ENCODE measurements at places on chromosomes 1 and 21.

DNA sequence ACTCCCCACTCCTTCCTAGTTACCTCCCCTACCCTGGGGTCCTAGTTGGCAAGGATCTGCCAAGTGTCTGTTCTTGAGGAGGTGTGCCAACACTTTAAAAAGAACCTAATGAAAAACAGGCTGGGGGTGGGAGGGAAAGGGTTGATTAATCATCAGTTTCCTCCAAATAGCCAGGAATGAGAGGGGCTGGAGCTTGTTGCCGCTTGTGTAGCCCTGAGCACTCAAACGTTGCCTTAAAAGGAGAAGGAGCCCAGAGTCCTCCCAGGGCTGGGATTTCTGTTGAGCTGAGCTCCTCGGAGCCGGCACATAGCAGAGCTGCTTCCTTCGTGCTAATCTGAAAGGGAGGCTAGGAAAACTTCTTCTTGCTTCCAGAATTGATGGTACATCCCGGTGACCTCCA lies 15.9 kb downstream of the SHISA4 start:
- no peak for DNase-seq

DNA sequence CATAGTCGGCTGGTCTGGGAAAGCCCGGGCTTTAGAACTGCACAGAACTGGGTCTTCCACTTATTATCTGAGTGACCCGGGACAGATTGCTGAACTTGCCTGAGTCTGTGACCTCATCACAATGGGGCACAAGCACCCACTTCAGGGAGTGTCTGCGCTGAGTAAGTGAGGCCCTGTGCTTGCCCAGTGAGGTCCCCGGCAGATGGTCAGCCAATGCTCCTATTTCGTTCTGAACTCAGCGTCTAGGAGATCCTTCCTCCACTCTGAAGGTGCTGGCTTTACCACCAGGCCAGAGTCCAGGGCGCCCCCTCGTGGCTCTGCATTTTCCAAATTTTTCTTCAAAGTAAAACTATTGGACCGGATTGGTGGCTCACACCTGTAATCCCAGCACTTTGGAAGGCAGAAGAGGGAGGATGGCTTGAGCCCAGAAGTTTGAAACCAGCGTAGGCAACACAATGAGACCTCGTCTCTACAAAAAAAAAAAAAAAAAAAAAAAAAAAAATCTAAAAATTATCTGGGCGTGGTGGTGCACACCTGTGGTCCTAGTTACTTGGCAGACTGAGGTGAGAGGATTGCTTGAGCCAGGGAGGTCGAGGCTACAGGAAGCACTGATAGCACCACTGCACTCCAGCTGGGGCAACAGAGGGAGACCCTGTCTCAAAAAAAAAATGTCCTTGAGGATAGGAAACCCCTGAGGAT lies 61.7 kb downstream of the FCRL5 start:
- DNase-seq, result peak; percentile 56

- DNase-seq, result no peak
These were observed 22.1 kb downstream of the CRYAA start for GRCh38 chr21:43190951-43191350.

GRCh38 chr21:41634858-41635257 lies 126.9 kb upstream of the TMPRSS2 start:
- no peak for DNase-seq

DNA sequence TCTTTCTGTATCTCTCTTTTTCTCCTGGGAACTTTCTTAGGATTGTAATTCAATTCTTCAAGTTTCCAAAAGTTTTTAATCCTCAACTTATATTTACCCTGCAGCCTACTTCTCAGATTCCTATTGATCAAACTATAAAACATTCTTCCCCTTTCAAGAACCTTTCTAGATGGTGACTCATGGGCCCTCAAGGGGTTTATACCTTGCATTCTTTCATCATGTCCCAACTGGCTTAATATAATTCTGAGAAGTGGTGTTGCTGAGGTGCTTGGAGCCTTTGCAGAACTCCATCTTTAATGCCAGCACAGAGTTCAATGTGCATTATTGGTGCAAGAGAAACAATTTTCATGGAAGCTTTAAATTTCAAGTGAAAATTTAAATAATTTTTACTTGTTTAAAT lies 273.4 kb downstream of the VAV3 start:
- no peak for DNase-seq

GRCh38 chr1:13775916-13776315 lies 75.9 kb downstream of the PRDM2 start:
- no peak for DNase-seq

GRCh38 chr1:226410958-226411357 lies 3.1 kb upstream of the PARP1 start:
- DNase-seq, result no peak

GRCh38 chr1:62066713-62067112 lies 127.9 kb upstream of the L1TD1 start:
- DNase-seq, result no peak

- DNase-seq, result no peak
These were observed 37.1 kb downstream of the PIK3CD start for GRCh38 chr1:9688599-9688998.

DNA sequence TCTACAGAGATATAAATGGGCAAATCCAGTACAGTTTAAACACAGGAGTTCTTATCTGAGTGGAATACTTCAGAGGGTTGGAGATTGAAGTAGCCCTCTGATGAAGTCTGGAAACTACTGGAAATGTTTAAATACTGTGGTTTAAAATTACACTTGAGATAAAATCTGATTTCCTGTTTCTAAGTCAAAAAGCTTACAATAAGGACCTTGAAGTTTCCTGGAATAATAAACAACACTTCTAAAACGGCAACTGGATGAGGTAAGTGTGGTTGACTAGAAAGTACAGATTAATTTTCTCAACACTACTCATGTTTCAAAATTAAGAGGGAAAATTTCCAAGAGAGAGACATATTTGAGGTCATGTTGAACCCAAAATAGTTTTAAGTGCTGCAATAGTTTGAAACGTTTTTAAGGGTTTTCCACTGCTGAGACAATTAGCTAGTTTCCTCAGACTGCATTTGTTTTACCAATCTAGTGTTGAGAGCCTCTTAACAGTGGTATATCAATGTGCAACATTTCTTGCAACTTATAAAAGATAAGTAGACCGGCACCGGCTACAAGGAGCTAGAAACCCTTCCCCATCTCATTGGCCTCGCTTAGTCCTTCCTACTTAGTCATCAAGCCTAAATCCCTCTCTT lies 27.4 kb downstream of the KCNA3 start:
- no peak for DNase-seq

GRCh38 chr1:25137521-25138395 lies 94.5 kb downstream of the SYF2 start:
- DNase-seq, result peak; percentile 55

- no peak for DNase-seq
These were observed 6.8 kb upstream of the C1orf210 start for GRCh38 chr1:43292216-43292615.

- DNase-seq, result no peak
These were observed 619 bp upstream of the IGFN1 start for GRCh38 chr1:201190005-201190404.

DNA sequence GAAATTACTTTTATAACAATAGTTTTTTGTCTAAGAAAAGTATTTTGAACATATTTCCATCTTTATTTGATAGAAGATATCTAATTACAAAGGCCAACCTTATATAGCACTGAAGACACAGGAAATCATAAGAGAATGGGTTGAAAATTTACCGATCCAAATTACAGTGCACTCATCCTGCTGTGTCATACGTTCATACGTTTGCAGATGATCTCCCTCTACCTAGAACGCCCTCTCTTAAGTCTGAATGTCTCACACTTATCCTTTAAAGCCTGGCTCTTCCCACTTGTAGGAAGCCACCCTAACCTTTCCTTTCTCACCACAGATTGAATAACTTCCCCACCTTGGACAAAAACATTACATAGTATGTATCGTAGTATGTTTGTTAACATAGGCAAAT lies 9.3 kb downstream of the ASH1L start:
- no peak for DNase-seq

DNA sequence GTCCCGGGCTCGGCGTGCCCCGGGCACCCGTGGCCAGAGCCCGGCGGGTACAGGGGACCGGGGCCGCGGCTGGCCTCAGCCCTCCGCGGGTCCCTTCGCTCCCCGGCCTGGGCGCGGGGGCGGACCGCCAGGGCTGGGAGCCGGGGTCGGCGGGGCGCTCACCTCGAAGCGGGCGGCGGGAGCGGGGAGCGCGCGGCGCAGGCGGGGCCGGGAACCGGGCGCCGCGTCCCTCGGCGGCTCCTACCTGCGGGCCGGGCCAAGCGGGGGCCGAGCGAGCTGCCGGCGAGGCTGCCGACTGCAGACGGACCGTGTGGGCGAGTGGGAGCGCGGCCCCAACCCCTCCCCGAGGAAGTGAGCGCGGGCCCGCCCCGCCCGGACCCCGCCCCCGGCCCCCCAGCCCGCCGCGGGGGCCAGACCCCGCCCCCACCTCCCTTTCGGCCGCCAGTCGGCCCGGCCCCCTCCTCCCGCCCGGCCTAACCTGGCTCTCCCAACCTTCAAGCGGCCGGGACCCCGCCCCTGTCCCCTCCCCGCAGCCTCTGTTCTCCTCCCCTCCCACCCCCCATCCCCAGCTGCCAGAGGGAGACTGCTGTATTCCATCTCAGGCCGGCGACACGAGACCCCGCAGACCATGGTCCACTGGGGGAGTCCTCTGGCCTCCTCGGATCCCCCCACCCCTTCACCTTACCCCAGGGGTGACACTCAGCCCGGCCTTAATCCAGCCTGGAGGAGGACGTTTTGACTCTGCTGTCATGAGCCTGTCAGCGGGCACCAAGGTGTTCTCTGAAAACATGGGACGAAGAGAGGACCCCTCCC lies at the start of gene FHL3:
Gene FHL3 (minus strand): TSS at position 320 of the 813 bp plus-strand sequence. CDS start 6,102 bp downstream, outside the sequence.
- DNase-seq, result peak; percentile 71

DNA sequence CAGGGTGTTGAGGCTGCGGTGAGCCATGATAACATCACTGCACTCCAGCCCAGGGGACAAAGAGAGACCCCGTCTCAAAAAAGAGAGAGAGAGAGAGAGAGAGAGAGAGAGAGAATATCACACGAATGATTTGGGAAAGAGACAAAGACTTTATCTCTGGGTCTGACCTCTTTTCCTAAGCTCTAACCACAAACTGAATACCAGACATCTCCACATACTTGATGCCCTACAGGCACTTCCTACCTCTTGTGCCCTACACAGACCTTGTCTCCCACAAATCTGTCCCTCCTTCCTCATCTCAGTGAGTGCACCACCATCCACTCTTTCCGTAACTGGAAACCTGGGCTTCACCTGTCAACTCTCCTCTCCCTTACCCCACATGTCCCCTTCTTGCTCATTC lies 27.0 kb upstream of the PTCH2 start:
- no peak for DNase-seq
